ENCODE measurements at places on chromosomes 16 and 17.

GRCh38 chr16:84965428-84966415 is 45.6 kb downstream of the ZDHHC7 start:
- no peak for DNase-seq

- no peak for DNase-seq
Observed at GRCh38 chr16:46839986-46840443, 9.0 kb upstream of the C16orf87 start.

DNA sequence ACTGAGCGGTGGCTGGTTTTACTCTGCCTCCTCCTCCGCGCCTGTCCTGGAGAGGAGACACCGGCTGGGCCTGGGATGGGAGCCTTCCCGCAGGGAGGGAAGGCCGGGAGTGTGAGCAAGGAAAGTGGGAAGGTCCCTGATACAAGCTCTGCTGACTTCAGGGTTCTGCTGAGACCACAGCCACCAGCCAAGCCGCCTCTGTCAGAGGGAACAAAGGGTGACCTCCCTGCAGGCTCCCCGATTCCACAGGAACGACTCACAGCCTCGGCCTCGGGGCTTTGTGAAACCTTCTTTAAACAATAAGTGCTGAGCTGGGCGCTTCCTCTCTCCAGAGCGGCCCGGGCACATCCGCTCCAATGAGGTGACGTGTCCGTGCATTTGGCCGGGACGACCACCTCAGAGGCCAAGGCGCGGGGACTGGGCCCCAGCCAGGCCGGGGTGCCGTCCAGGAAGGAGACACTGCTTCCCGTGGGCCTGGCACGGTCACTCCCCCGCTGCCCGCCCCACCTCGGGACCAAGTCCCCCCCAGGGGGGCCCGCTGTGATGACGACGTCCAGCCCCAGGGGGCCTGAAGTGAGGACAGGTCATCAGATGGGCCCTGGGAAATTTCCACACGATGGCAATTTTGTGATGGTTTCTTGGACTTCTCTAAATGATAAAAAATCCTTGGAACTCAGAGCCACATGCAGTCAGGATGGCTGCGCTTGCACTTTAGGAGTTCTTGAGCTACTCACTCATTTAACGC is 11.8 kb upstream of the CIBAR2 start:
- DNase-seq = no peak

DNA sequence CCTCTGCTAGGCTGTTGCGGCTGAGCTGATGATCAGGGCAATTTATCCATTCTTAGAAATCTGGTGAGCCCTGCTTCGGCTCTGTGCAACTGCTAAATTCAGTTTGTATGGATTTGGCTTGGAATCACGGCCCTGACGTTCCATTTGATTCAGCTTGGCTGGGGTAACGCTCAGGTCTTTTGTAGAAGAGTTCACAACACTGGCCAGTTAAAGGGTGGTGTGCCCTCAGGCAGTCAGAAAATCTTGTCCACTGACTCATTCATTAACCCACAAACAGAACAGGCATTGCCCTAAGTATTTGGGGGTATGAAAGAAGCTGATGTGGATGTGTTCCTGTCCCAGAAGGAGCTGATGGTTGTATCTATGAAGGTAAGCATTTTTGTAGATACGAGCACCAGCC is 53.9 kb downstream of the GNAO1 start:
- DNase-seq = no peak

DNA sequence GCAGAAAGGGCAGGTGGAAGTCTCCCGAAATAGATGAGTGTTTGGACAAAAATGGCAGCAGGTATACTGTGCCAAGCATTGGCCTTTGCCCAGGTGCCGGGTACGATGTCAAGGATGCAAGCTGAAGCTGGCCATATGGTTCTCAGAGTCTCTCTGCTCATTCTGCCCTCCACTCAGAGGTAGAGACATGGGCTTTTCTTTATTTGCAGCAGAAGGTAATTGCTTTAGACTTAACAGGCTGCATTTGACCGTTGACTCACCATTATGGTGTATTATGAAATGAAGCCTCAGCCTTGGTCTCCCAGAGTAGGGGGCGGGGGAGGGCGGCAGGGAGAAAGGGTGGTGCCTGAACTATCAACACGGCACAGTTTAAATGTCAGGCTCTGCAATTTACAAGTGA is 969.1 kb upstream of the EEF2KMT start:
- no peak for DNase-seq

- DNase-seq = peak; percentile 83
Observed at GRCh38 chr16:84726079-84726668, 26.4 kb downstream of the USP10 start.

- DNase-seq = no peak
Observed at GRCh38 chr16:66859397-66860068, 15.3 kb downstream of the CA7 start.

- DNase-seq = no peak
Observed at GRCh38 chr16:11060842-11061241, 116.5 kb downstream of the CLEC16A start.
